ENCODE measurements at places on chromosomes 3 and 15.

DNA sequence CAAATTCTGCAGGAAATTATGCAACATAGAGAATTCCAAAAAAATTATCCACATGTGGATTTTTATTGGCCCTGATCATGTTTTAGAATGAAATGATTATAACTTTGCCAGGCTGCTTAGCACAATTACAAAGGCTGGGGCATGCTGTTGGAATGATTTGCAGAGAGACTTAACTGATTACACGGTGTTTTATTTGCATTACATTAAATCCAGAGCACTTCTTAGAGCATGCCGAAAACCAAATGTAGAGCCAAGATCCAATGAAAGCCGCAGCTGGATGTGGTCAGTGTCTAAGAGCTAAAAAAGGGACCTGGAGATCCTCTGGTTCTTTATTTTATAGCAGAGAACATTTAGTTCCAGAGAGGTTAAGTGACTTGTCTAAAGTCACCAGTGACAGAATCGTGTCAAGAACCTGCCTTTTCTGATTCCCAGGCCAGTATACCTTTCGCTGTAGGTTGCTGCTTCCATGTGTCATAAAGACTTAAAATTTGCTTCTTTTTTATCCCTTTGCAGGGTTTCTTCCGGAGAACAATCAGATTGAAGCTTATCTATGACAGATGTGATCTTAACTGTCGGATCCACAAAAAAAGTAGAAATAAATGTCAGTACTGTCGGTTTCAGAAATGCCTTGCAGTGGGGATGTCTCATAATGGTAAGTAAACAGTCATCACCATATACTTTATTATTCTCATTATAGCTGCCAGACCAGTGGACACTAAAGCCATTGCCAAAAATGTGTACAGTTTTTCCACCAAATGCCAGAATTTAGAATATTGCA, 92.0 kb upstream of the TSEN2 start:
- H3K27me3 ChIP-seq = no peaks in the 10 kb centered on the region
- H3K4me1 ChIP-seq = no peaks in the 10 kb centered on the region
- H3K4me3 ChIP-seq = no peak overlapping the region
- H3K36me3 ChIP-seq = no peaks in the 10 kb centered on the region

DNA sequence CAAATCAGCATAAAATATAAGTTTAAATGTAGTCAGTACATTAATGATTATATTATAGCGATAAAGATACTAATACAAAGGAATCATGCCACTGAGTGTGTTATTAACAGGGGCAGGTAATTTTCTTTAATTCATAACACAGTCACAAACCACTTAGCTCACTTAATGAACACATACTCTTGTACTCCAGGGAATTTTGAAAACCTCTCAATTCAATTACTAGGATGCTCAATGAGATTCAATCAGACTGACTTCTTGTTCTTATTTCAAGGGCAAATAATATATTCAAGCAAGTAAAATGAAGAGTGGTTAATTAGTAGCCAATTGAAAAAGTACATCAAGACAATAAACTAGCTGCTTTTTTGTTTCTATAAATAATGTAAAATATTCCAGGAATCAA, 5.8 kb upstream of the SUCNR1 start:
- peaks cover 7% of the 10 kb centered on the region for H3K4me1 ChIP-seq
- no peak for DNase-seq
- H3K27me3 ChIP-seq = no peaks in the 10 kb centered on the region
- H3K27ac ChIP-seq = no peak overlapping the region
- H3K4me3 ChIP-seq = no peak overlapping the region

GRCh38 chr3:67291287-67292252, 293.5 kb downstream of the KBTBD8 start:
- no peaks in the 10 kb centered on the region for H3K4me1 ChIP-seq
- H3K27me3 ChIP-seq = no peaks in the 10 kb centered on the region
- no peak overlapping the region for H3K27ac ChIP-seq
- H3K4me3 ChIP-seq = no peak overlapping the region
- no peak for DNase-seq

- DNase-seq = no peak
- H3K27ac ChIP-seq = no peak overlapping the region
- no peaks in the 10 kb centered on the region for H3K36me3 ChIP-seq
These were observed 38.1 kb upstream of the NMNAT3 start for GRCh38 chr3:139715743-139716360.

DNA sequence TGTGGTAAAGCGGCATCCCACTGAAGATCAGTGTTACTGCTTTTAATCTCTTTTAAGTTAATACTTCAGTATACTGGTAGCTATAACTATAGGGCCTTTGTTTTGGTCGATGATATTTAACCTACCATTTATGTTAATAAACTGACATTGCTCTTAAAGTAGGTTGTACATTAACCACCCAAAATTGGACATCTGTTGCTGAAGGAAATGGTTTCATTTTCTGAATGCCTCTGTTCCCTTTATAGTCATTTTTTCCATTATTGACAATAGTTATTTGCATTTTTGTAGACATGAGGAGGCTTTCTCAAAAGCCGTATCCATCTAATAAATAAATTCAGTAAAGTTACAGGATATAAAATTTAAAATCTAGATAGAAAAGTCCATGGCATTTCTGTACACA, 252.4 kb upstream of the UBE2E1 start:
- H3K27me3 ChIP-seq = no peaks in the 10 kb centered on the region
- H3K36me3 ChIP-seq = no peaks in the 10 kb centered on the region

- DNase-seq = no peak
- peak overlapping the region; percentile 98 for H3K4me3 ChIP-seq
- H3K36me3 ChIP-seq = peaks cover 10% of the 10 kb centered on the region
- no peaks in the 10 kb centered on the region for H3K27me3 ChIP-seq
These were observed 858 bp downstream of the RBM5 start for GRCh38 chr3:50089609-50089945.

- peaks cover 3% of the 10 kb centered on the region for H3K36me3 ChIP-seq
- H3K4me3 ChIP-seq = no peak overlapping the region
- H3K27ac ChIP-seq = peak overlapping the region; percentile 71
- peaks cover 7% of the 10 kb centered on the region for H3K4me1 ChIP-seq
- H3K27me3 ChIP-seq = peaks cover 6% of the 10 kb centered on the region
- peak; percentile 40 for DNase-seq
These were observed 748.5 kb downstream of the ROBO1 start for GRCh38 chr3:79019137-79019923.

DNA sequence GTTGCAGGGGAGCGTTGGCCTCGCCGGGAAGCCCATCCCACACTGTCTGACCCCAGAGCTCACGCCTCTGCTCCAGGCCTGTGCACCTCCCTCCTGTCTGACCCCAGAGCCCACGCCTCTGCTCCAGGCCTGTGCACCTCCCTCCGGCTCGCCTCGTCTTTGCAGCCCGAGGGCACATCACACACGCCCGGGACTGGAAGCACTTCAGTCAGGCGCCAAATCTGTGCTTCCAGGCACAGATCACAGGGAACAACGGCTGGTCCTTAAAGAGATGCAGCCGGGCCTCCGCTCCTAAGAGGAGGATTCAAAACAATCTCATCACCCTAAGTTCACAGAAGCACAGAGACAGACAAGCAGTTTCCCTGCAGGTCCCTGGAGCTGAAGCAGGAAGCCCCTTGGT, 103.0 kb upstream of the RPL32 start:
- H3K4me3 ChIP-seq = no peak overlapping the region
- no peak overlapping the region for H3K27ac ChIP-seq
- H3K27me3 ChIP-seq = no peaks in the 10 kb centered on the region
- no peak for DNase-seq
- peaks cover 38% of the 10 kb centered on the region for H3K4me1 ChIP-seq
- no peaks in the 10 kb centered on the region for H3K36me3 ChIP-seq

DNA sequence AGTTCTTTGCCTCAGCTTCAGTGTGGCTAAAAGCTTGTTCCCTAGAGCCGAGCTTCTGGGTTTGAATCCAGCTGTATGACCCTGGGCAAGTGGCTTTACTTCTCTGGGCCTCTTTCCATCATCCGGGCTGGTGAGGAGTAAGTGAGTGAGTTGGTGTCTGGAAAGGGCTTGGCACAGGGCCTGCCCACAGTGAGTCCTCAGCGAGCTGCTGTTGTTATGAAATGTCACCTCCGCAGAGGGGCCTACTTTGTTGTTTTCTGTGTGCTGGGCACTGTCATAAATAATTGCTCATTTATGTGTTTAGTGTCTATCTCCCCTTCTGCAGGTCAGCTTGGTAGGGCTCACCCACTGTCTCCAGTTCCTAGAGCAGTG, 31.7 kb downstream of the SLC6A6 start:
- no peak overlapping the region for H3K4me3 ChIP-seq
- no peaks in the 10 kb centered on the region for H3K27me3 ChIP-seq
- DNase-seq = no peak
- peaks cover 70% of the 10 kb centered on the region for H3K4me1 ChIP-seq
- peak overlapping the region; percentile 99 for H3K27ac ChIP-seq

- no peak overlapping the region for H3K27ac ChIP-seq
- no peak for DNase-seq
- H3K4me3 ChIP-seq = no peak overlapping the region
- no peaks in the 10 kb centered on the region for H3K36me3 ChIP-seq
- H3K4me1 ChIP-seq = no peaks in the 10 kb centered on the region
These were observed 1294.1 kb downstream of the NSUN3 start for GRCh38 chr3:95356764-95357501.

- peaks cover 28% of the 10 kb centered on the region for H3K4me1 ChIP-seq
- peaks cover 3% of the 10 kb centered on the region for H3K27me3 ChIP-seq
- DNase-seq = no peak
- H3K4me3 ChIP-seq = no peak overlapping the region
- no peak overlapping the region for H3K27ac ChIP-seq
These were observed 37.0 kb downstream of the FMN1 start for GRCh38 chr15:33157371-33158037.

DNA sequence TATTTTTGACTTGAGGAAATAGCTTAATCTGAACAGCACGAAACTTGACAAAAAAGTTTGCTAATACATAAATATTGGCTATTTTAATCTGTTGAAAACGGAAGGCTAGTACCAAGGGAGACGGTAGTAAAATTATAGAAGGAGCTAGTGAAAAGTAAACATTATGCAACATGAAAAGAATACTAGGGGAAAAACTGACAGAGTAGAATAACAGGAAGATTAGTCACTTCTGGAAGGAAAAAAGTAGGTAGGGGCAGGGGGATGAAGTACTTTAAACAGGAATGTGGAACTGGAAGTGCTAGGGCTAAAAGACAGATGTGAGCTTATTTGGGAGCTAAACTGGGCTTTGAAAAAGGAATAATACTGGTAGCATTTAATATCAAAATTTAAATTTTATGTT, 60.1 kb downstream of the MBNL1 start:
- peaks cover 9% of the 10 kb centered on the region for H3K36me3 ChIP-seq
- H3K4me1 ChIP-seq = peaks cover 73% of the 10 kb centered on the region
- no peak for DNase-seq
- H3K27ac ChIP-seq = peak overlapping the region; percentile 81
- H3K27me3 ChIP-seq = no peaks in the 10 kb centered on the region

- H3K27me3 ChIP-seq = no peaks in the 10 kb centered on the region
- H3K4me1 ChIP-seq = no peaks in the 10 kb centered on the region
- H3K36me3 ChIP-seq = no peaks in the 10 kb centered on the region
- DNase-seq = no peak
- no peak overlapping the region for H3K27ac ChIP-seq
These were observed 412.3 kb upstream of the TPRG1 start for GRCh38 chr3:188759336-188760005.

- H3K27me3 ChIP-seq = no peaks in the 10 kb centered on the region
- H3K36me3 ChIP-seq = peaks cover 9% of the 10 kb centered on the region
- peaks cover 4% of the 10 kb centered on the region for H3K4me1 ChIP-seq
These were observed 24.5 kb downstream of the SEMA3G start for GRCh38 chr3:52420388-52420787.

- no peaks in the 10 kb centered on the region for H3K36me3 ChIP-seq
- DNase-seq = no peak
- H3K27me3 ChIP-seq = no peaks in the 10 kb centered on the region
- no peak overlapping the region for H3K27ac ChIP-seq
- peaks cover 13% of the 10 kb centered on the region for H3K4me1 ChIP-seq
These were observed 169.2 kb downstream of the NFKBIZ start for GRCh38 chr3:102018551-102018950.

- H3K4me1 ChIP-seq = peaks cover 20% of the 10 kb centered on the region
- H3K36me3 ChIP-seq = no peaks in the 10 kb centered on the region
- no peaks in the 10 kb centered on the region for H3K27me3 ChIP-seq
- no peak for DNase-seq
These were observed 245.4 kb upstream of the MCTP2 start for GRCh38 chr15:93985925-93986324.

DNA sequence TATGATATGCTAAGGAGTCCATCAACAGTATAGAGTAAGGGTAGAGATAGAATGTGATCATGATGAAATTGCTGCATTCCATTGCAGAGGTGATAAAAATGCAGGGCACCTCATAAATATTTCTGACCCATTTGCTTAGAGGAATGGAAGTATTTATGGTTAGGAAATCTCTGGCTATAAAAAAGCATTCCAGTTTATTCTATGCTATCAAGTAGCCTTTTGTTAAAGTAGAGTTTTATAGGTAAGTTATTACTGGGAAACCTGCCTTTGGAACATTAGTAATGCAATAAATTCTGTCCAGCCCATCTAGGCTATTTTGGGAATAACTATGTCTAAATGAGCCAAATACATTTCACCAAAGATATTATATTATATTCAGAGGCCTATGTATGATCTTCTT, 19.8 kb upstream of the STRIT1 start:
- no peaks in the 10 kb centered on the region for H3K36me3 ChIP-seq
- H3K27ac ChIP-seq = no peak overlapping the region
- peaks cover 2% of the 10 kb centered on the region for H3K27me3 ChIP-seq
- DNase-seq = no peak
- H3K4me1 ChIP-seq = no peaks in the 10 kb centered on the region

GRCh38 chr3:107976202-107976800, 114.5 kb downstream of the CD47 start:
- H3K4me3 ChIP-seq = peak overlapping the region; percentile 50
- DNase-seq = no peak
- H3K27ac ChIP-seq = peak overlapping the region; percentile 76
- H3K4me1 ChIP-seq = peaks cover 67% of the 10 kb centered on the region
- H3K36me3 ChIP-seq = no peaks in the 10 kb centered on the region

GRCh38 chr3:123335007-123335670, 113.8 kb downstream of the ADCY5 start:
- no peaks in the 10 kb centered on the region for H3K36me3 ChIP-seq
- no peak for DNase-seq
- no peaks in the 10 kb centered on the region for H3K27me3 ChIP-seq

DNA sequence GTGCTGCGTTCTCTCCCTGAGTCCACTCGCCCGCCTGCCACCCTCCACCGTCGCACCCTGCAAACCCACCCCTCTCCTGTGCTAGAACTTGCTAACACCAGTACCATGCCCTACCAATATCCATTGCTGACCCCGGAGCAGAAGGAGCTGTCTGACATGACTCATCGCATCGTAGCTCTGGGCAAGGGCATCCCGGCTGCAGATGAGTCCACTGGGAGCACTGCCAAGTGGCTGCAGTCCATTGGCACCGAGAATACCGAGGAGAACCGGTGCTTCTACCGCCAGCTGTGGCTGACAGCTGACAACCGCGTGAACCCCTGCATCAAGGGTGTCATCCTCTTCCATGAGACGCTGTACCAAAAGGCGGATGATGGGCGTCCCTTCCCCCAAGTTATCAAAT, 4.9 kb upstream of the ALAS1 start:
- H3K27ac ChIP-seq = no peak overlapping the region
- H3K27me3 ChIP-seq = no peaks in the 10 kb centered on the region
